ENCODE measurements at places on chromosomes 16 and 17.

GRCh38 chr17:66369830-66370229 is 67.4 kb downstream of the PRKCA start:
- DNase-seq: no peak

DNA sequence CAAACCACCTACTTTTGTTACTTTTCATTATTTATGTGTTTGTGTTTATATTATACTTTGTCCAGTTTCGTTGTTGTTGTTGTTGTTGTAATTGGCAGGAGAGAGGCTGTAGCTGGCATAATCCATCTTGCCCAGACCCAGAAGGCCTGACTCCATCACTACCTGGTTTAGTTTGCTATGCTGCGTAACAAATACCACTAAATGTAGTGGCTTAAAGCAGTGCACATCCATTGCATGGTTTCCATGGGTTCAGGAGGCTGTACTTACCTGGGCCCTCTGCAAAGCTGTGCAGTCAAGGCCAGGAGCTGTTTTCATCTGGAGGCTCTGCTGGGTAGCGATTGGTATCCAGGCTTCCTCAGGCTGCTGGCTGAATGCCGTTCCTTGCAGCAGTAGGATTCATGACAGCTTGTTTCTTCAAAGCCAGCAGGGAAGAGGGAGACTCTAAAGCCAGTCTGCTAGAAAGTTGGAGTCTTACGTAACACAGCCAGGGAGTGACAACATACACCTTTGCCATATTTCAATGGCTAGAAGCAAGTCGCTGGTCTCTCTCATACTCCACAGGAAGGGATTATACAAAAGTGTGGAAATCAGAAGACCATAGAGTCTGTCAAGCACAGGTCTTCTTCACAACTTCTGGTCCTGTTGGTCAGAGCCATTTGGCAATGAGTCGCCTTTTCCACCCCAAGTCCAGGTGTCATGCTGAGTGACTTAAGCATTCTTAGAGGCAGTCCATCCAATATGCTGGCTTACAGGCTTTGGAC is 41.1 kb downstream of the TNRC6C start:
- DNase-seq: no peak

DNA sequence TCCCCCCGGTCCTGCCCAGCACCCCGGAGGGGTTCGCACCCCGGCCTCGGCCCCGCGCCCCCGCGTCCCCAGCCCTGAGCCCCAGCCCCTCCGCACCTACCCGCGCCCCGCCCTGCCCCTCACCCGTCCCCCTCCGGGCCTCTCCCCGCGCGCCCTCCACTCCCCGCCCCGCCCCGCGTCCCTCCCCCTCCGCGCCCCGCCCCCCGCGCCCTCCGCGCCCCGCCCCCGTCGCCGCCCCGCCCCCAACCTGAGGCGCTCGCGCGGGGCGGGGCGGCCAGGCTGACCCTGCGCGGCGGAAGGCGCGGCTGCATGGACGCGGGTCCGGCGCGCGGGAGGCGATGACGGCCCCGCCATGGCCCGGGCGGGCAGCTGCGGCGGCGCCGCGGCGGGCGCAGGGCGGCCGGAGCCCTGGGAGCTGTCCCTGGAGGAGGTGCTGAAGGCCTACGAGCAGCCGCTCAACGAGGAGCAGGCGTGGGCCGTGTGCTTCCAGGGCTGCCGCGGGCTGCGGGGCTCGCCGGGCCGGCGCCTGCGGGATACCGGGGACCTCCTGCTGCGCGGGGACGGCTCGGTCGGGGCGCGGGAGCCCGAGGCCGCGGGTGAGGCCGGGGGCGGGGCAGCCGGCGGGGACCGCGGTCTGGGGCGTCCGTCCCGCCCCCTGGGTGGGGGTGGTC is at the start of gene SPIRE2:
Gene SPIRE2, plus strand, starts transcription at position 277 of the 671 bp plus-strand sequence. Its CDS starts 76 bp downstream, at position 353.
- DNase-seq: peak; percentile 70

DNA sequence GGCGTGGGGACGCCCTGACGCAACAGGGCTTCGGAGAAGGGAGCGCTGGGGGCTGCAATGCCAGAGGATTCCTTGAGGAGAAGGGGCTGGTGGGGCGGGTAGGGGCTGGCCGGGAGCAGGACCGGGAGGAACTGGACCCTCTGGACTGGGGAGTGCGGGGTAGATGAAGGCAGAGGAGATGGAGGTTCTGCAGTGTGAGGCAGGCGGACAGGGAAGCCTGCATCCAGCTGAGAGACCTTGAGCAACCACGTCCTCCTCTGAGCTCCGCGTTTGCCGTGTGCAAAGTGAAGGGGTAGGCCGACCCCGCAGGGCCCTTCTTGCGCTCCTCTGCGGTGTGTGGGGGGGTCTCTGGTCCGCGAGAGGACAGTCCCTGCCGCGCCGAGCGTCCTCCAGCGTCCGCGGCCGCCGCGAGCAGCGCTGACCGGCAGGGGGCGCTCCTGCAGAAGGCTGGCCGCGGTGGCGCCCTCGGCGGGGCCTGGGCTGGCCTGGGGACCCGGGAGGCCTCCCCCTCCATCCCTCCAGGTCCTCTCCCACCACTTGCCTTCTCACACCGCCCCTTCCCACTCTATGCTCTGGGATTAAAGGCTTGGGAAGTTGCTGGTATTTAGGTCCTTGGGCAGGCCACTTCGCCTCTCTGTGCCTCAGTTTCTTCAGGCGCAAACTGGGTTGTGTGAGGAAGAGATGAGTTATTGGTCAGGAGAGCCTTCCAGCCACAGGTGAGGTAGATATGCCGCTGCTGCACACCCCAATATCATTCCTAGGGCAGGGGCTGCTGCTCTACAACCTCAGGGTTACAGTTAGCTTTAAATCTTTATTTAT is 9.6 kb upstream of the WNT9B start:
- no peak for DNase-seq

DNA sequence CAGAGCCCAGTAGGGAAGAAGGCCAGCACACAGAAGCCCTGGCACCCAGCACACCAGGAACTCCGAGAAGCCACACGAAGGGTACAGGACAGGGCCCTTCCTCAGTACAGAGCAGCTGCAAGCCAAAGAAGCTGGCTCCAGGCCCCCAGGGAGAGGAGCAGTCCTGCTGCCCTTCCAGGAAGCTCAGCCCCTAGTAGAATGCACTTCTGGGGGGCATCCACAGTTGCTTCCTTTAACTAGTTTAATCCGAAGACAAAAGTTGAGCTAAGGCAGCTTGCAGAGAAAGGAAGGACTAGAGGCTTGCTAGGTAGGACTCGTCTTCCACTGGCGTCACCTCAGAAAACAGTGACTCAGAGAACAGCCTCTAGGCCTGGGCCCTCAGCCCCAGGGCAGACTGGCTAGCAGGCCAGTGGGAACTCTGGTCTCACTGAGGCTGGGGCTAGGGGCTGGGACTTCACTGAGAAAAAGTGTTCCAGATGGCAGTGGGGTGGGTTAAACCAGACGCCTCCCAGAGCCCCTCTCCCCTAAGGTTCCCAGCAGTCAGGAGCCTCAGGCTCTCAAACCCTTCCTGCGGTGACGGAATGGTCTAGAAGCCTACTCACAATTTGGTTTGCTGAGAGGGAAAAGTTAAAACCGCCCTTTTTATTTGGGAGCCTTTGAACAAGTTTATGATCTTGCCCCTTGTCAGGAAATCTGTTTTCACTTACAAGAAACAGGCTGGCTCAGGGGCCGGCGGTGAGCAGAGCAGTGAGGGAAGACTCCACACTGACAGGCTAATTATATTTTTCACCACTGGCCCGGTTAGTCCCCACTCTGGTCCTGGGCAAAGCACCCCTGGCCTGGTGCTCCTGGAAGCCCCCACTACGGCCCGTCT is 41.4 kb downstream of the ACTG1 start:
- no peak for DNase-seq
